Dermis blood vessel endothelial cell (primary cell): ENCODE measurements at places on chromosomes 6 and 20. TPM values are rescaled to one million over a fixed set of nuclear protein-coding genes. Genes with fewer than 3 reads are reported as not detected.
A peak's percentile ranks its signal among the peaks of the same experiment; 100 is the strongest.

The MEP1A gene
- total RNA-seq: not detected in 2 replicates

The ADAM33 gene
- total RNA-seq: 0.09 and 0.17 TPM in 2 replicates

GRCh38 chr20:58627212-58628072, 23.6 kb upstream of the STX16 start:
- DNase-seq: no peak

DNA sequence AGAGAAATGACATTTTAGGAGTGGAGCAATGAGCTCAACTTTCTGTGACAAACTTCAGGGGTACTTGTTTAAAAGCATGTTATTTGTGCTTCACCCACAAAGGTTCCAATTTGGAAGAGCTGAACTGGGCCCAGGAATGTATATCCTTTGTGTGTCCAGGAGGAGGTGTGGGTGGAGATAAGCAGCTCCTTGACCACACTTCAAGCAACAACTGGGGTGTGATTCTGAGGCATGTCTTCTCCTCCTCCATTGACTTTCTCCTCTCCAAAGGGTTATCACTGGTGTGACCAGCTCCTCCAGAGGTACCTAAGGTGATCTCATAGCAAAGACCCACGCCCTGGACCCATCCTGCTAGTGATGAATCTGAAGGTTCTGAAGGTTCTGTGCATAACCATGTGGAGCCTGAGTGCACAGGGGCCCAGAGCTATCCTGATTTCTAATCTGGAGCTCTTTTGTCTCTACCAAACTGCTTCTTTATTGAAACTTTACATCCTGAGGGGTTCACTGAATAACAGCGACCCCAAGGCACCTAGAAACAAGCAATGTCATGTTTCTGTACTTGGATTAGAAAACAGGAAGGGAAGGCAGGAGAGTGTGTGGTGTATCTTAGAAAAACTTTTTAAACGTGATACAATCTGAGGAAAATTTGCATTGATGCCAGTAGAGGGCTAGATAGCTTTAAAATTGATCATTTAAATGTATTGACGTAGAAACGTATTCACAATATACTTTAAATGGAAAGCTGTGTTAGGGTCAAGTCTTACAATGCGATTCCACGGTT, 60.9 kb upstream of the CD93 start:
- peak; percentile 30 for DNase-seq

GRCh38 chr6:89805814-89806371, 13.7 kb downstream of the MDN1 start:
- DNase-seq: no peak

- DNase-seq: no peak
These were observed 15.4 kb downstream of the ACTR5 start for GRCh38 chr20:38763616-38764015.

DNA sequence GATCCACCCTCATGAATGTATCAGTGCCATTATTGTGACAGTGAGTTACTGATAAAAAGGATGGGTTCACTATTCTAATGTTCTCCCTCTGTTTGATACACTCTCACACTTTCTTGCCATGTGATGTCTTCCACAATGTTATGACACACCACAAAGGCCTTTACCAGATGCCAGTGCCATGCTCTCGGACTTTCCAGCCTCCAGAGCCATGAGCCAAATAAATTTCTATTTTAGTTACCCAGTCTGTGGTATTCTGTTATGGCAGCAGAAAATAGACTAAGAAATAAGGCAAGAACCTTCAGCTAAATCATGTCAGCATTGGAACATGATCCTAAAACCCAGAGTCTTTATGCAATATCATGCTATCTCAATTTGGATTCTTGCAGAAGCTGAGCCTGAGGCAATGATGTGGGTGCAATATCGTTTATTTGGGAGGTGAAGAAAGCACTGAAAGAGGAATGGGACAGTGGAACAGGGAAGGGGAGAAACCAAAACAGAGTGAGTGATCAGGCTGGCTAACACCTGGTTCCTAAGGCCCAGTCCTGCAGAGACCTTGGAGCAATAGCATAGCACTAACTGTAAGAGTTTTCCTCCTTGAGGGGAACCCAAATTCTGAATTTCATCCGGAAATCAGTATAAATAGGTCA, 130.4 kb upstream of the LRFN2 start:
- DNase-seq: no peak

GRCh38 chr6:41162687-41163418, at the start of gene TREM2:
Gene TREM2 (minus strand): TSS chr6:41163116. CDS start chr6:41163082, 34 bp downstream.
- DNase-seq: no peak

DNA sequence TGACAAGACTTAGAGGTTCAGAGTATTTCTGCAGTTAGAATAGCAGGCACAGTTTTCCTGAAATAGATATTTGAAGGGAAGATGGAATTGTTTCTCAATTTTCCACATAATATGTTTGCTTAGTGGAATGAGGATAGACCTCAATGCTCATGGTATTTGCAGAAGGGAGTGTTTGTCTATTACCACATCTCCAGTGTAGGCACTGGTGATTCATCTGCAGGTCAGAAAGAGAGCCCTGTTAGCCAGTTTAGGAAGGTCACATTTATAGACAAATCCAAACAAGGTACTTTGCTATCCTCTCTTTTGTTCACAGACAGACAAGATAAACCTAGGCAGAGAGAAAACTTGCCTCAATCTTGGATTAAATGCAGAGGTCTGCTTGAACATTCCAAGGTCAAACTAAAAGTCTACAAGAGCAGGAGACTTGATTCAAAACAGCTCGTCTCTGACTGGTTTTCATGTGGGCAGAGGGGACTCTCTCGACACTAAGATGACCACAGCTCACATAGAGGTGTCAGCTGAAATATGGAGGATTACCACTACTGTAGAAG, 22.8 kb downstream of the ISM1 start:
- DNase-seq: no peak

DNA sequence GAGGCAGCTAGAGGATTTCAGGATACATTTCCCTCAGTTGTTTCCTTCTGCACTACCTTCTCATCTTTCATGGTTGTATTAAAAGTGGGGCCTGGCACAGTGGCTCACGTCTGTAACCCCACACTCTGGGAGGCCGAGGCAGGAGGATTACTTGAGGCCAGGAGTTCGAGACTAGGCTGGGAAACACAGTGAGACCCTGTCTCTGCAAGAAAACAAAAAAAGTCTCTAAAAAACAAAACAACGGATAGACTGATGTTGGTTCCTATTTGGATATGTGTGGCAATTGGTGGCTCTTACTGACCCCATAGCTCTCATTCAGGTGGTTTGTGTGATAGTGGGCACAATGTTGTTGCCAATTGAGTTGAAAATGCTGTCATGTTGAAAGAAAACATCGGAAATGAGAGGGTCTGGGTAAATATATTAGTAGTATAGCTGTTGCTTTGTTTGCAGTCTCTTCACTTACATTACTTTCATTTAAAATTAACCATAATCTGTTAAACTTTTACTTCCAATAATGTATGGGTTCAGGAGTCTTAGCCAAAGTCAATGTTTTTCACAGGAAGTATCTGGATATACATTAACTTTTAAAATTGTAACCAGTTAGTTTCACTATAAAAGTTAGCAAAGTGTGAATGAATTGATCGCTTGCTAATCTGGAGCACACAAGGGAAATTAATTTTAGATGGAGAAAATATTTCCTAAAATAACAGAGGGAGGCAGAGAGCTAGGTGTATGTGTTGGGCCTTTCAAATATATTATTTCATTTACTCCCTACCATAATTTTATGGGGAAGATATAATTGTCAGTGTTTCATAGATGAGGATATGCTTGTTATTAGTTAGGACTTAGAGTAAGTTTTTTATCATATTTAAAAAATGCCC, 31.1 kb downstream of the UTRN start:
- no peak for DNase-seq
